ENCODE measurements at places on chromosomes 2 and 18.

DNA sequence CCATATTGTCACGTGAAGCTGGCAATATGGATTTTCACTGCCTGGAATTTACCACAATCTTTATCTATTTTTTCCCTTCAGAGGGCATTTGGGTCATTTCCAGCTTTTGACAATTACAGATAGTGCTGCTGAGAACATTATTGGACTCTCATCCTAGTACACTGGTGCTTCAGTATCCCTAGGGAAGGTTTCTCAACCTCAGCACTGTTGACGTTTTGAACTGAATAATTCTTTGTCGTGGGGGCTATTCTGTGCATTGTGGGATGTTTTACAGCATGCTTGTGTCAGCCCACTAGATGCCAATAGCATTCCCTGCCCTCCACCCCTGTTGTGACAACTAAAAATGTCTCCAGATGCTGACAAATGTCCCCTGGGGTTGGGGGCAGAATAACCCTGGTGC is 185.7 kb downstream of the TPGS2 start:
- no peaks in the 10 kb centered on the region for H3K27me3 ChIP-seq
- H3K4me1 ChIP-seq, result no peaks in the 10 kb centered on the region
- H3K27ac ChIP-seq, result no peak overlapping the region

- peaks cover 7% of the 10 kb centered on the region for H3K4me1 ChIP-seq
- H3K27ac ChIP-seq, result no peak overlapping the region
- peaks cover 44% of the 10 kb centered on the region for H3K36me3 ChIP-seq
- DNase-seq, result no peak
- H3K27me3 ChIP-seq, result no peaks in the 10 kb centered on the region
Observed at GRCh38 chr2:127293386-127293747, 577 bp downstream of the ERCC3 start.

GRCh38 chr18:45871431-45872084 is 46.1 kb downstream of the SIGLEC15 start:
- H3K36me3 ChIP-seq, result peaks cover 56% of the 10 kb centered on the region
- no peak for DNase-seq
- H3K4me3 ChIP-seq, result no peak overlapping the region

DNA sequence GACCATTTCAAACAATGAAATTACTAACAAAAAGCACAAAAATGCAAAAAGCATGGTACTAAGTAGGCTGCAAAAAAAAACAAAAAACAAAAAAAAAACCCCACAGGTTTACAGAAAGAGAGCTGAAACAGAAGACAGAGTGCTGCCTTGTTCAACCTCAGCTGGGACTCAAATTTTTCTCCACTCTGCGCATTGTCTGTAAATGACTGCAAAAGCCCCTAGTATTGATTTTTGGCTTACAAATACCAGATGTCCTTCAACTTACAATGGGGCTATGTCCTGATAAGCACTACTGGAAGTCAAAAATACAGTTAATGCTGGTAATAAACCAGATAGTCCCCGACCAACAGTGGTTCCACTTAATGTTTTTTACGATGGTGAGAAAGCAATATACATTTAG is 42.2 kb downstream of the UBE2E3 start:
- no peaks in the 10 kb centered on the region for H3K4me1 ChIP-seq
- H3K27me3 ChIP-seq, result no peaks in the 10 kb centered on the region
- no peak overlapping the region for H3K4me3 ChIP-seq
- no peaks in the 10 kb centered on the region for H3K36me3 ChIP-seq
- no peak overlapping the region for H3K27ac ChIP-seq
- no peak for DNase-seq

- no peak overlapping the region for H3K4me3 ChIP-seq
- H3K4me1 ChIP-seq, result no peaks in the 10 kb centered on the region
- DNase-seq, result no peak
- peaks cover 12% of the 10 kb centered on the region for H3K36me3 ChIP-seq
Observed at GRCh38 chr18:63290821-63291200, 28.8 kb downstream of the BCL2 start.

GRCh38 chr2:7674606-7675005 is 757.4 kb downstream of the RNF144A start:
- H3K36me3 ChIP-seq, result no peaks in the 10 kb centered on the region
- no peak overlapping the region for H3K4me3 ChIP-seq
- peaks cover 3% of the 10 kb centered on the region for H3K4me1 ChIP-seq
- H3K27me3 ChIP-seq, result no peaks in the 10 kb centered on the region
- no peak for DNase-seq

- H3K27ac ChIP-seq, result no peak overlapping the region
- H3K36me3 ChIP-seq, result no peaks in the 10 kb centered on the region
- no peak for DNase-seq
- H3K4me1 ChIP-seq, result no peaks in the 10 kb centered on the region
Observed at GRCh38 chr2:202749477-202749876, 114.7 kb downstream of the FAM117B start.

DNA sequence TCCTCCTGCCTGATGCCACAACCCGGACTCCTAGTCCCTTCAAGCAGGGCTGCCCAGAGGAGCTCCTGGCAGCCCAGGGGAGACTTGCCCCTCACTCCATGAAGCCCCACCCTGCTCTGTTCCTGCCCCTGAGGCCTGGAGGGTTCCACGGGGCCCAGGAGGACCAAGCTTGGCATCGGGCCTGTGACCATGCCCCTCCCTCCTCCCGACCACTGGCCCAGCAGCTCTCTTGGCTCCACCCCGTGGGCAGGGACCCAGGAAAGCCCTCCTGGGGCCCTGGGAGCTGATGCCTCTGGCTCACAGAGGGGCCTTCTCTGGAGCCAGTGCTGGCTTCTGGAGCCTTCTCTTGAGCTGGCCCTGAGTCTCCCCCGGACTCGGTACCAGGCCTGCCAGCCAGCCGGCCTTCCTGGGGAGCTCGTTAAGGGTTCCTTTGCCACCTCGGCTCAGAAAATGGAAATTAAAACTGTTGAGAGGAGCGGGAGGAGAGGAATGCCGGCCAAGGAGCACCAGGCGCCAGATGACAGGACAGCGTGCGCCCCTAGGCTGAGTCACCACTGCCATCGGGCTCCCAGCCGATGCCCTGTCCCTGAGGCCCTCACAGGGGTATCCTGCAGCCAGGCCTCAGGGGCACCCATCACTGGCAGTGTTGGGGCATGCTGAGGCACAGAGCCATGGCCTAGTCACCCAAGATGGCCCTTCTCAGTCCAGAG is 40.6 kb upstream of the SNED1 start:
- H3K27me3 ChIP-seq, result peaks cover 6% of the 10 kb centered on the region
- H3K36me3 ChIP-seq, result no peaks in the 10 kb centered on the region
- no peak overlapping the region for H3K27ac ChIP-seq
- H3K4me3 ChIP-seq, result no peak overlapping the region

Data from large intestine (tissue), 12 donors.